ENCODE measurements at places on chromosomes 6 and 20. TPM values are rescaled to one million over a fixed set of nuclear protein-coding genes. Genes with fewer than 3 reads are reported as not detected.

Gene ANKRD66
- total RNA-seq: not detected

Gene C6orf58
- not detected for total RNA-seq

Gene NFS1
- total RNA-seq: 66.1 TPM

Gene ADRM1
- 173 TPM for total RNA-seq

Gene CCND3
- 31.8 TPM for total RNA-seq

Gene PGC
- total RNA-seq: not detected

Gene RGS17
- total RNA-seq: 1.2 TPM

Gene PRKN
- total RNA-seq: 0.95 TPM

Gene TMEM200A
- total RNA-seq: 0.16 TPM

Gene TBXT
- not detected for total RNA-seq

DNA sequence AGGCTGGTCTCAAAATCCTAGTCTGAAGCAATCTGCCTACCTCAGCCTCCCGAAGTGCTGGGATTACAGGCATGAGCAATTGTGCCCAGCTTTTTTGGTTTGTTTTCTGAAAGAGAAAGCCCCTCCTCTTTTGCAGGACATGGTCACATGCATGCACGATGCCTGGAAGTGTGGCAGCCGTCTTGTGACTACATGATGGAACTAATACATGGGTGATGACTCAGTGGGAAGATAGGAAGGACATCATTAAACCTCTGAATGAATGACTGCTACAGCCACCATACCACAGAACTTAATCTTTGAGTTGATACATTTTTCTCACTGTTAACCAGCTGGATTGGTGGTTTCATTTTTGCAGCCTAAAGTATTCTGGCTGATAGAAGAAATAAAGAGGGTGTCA lies 13.4 kb upstream of the CTNNBL1 start:
- DNase-seq: peak; percentile 73

- DNase-seq: peak; percentile 91
Observed at GRCh38 chr6:27791182-27791943, 120.8 kb downstream of the OR2B2 start.

GRCh38 chr6:8047541-8048292 lies 16.5 kb downstream of the BLOC1S5 start:
- DNase-seq: no peak

- no peak for DNase-seq
Observed at GRCh38 chr6:150680510-150680909, 80.8 kb downstream of the PLEKHG1 start.

DNA sequence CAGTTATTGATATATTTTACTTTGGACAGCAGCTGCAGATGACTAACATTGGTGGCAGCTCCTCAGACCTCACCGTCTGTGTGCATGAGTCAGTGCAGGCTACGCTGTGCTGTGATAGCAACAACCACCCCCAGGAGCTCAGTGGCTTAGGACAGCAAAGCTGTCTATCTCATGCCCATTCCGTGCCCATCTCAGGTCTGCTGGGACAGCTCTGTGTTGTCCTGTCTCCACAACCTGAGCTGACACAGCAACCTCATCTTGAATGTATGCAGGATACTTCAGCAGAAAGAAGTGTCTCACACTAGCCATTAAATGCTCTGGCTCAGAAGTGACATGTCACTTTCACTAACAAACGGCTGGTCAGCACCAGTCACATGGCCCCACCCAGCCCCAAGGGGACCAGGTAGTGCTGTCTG lies 47.7 kb downstream of the BANF2 start:
- no peak for DNase-seq

- peak; percentile 50 for DNase-seq
Observed at GRCh38 chr6:150641398-150642139, 41.9 kb downstream of the PLEKHG1 start.

DNA sequence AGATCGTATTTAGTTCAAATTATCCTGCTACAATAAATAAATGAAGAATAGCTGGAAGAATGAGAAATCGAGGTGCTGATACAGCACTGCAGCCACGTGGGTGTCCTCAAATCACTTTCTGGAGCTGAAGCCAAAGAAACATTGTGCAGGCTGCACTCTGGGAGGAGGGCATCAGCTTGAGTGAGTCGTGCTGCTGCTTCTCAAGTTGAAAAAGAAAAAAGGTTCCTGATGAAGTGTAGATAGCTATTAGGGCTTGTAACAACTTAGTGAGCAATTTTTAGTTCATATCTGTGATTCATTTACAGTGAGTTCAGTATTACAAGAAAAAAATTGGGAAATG lies 40.5 kb downstream of the DSE start:
- peak; percentile 6 for DNase-seq

- peak; percentile 95 for DNase-seq
Observed at GRCh38 chr6:106746652-106747051, 117.3 kb downstream of the QRSL1 start.

GRCh38 chr6:50884364-50884763 lies 65.7 kb downstream of the TFAP2B start:
- DNase-seq: no peak

DNA sequence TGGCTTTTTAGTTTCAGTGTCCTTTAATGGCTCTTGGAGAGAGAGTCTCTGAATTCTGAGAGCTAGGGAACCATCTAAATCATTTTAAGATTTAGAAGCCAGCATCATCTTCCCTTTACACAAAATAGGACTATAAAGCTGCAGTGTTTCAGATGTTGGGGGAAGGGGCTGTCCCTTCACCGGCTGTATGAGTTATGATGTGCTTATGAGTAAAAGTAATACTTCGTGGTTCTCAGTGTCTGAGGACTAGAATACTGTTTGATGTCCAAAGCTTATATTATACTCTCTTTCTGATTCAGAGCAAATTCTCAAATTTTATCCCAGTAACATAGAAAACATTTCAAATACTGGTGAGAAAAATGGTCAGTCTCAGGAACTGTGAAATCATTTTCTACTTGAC lies 63.5 kb upstream of the FAM8A1 start:
- DNase-seq: no peak

GRCh38 chr6:131615275-131615674 lies 12.8 kb downstream of the MED23 start:
- no peak for DNase-seq

DNA sequence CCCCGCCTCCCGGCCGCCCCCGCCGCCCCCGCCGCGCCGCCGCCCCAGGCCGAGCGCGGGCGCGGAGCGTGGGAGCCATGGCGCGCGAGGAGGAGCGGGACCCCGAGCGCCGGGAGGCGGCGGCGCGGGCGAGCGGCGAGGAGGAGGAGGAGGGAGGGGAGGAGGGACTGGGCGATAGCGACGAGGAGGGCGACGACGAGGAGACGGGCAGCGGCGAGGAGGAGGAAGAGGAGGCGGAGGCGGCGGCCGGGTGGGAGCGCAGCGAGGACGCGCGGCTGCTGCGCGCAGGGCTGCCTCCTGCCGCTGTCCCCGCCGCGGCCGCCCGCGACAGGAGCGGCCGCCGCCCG lies at the start of gene SLC24A3:
Gene SLC24A3, plus strand, starts transcription at position 174 of the 347 bp plus-strand sequence.
- DNase-seq: no peak

- DNase-seq: peak; percentile 16
Observed at GRCh38 chr6:119333707-119334295, 15.8 kb downstream of the MAN1A1 start.

DNA sequence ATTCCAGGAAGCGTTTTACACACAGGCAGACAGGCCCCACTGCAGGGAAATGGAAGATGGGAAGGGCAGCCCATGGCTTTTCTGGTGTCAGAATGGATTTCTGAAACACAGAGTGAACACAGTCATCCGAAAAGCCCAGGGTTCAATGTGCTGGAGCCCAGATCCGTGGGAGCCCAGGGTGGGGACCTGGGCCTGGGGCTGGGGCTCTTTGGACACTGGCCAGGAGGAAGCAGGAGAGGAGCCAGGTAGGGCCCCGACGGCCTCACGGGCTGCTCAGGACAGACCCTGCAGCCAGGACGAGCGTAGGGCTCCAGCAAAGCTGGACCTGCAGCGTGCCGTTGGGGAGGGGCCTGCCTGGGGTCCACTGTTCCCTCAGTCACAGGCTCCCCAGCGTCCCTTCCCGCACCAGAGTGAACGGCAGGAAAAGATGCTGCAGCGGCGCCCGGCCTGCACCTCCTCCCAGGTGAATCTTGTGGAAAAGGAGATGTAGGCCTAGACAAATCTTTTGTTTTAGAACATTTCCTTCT lies 24.3 kb upstream of the LSM14B start:
- DNase-seq: no peak

- no peak for DNase-seq
Observed at GRCh38 chr6:168315596-168315995, 4.0 kb downstream of the DACT2 start.

DNA sequence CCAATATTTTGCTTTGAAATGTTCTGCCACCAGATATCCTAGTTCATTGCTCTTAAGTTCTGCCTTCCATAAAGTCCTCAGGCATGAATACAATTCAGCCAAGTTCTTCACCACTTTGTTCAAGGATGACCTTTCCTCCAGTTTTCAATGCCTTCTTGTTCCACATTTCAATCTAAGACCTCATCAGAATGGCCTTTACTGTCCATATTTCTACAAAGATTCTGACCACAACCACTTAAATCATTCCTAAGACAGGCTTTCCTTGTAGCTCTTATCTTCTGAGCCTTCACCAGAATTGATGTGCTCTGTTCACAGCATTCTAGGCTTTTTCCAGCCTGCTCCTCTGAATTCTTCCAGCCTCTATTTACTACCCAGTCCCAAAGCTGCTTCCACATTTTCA lies 319.0 kb downstream of the HACE1 start:
- DNase-seq: peak; percentile 90

GRCh38 chr20:13736436-13737191 lies 48.1 kb downstream of the ESF1 start:
- no peak for DNase-seq

GRCh38 chr6:37052027-37052628 lies 46.7 kb downstream of the FGD2 start:
- DNase-seq: no peak

- no peak for DNase-seq
Observed at GRCh38 chr6:127079681-127080080, 38.8 kb upstream of the RSPO3 start.

GRCh38 chr20:906703-907270 lies 9.3 kb downstream of the ANGPT4 start:
- DNase-seq: no peak

GRCh38 chr20:25532971-25533391 lies 52.4 kb downstream of the NINL start:
- DNase-seq: no peak

- DNase-seq: no peak
Observed at GRCh38 chr20:50728981-50729874, 2.2 kb upstream of the PARD6B start.

DNA sequence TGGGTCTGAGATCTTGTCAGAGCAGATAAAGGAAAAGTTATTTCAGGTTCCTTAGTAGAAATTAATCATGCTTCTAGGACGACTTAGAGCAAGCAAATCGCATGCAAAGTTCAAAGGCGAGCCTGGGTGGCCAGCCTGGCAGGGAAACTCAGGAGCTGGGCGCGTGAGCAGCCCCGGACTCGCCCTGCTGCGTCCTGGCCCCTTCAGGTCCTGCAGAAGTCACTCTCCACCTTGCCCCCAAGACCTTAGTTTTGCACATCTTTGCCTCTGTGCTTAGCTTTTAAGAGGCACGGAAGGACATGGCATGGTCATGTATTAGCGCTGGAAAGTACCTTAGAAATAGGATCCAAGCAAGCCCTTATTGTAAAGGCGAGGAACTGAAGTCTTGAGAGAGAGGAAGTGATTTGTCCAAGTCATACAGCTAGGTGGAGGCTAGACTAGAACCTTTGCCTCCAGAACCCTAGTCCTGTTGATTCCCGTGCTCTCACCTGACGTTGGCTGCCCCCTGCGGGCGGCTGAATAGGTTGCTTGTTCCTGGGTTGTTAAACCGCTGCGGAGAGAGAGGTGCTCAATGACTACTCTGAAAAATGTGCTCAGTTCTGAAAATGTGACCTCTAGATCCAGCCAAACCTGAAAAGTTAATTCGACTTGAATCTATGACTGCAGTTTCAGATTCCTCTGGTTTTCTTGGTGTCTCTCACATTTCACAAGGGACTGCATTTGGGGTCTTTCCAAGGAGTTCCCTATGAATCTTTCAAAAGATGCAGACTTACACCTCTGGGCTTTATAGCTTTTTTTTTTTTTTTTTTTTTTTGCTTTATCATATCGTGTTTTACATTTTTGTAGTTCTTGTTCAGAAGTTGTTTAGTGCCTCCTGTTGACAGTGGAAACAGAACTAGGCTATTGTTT lies 2.7 kb downstream of the MYB start:
- DNase-seq: peak; percentile 84

DNA sequence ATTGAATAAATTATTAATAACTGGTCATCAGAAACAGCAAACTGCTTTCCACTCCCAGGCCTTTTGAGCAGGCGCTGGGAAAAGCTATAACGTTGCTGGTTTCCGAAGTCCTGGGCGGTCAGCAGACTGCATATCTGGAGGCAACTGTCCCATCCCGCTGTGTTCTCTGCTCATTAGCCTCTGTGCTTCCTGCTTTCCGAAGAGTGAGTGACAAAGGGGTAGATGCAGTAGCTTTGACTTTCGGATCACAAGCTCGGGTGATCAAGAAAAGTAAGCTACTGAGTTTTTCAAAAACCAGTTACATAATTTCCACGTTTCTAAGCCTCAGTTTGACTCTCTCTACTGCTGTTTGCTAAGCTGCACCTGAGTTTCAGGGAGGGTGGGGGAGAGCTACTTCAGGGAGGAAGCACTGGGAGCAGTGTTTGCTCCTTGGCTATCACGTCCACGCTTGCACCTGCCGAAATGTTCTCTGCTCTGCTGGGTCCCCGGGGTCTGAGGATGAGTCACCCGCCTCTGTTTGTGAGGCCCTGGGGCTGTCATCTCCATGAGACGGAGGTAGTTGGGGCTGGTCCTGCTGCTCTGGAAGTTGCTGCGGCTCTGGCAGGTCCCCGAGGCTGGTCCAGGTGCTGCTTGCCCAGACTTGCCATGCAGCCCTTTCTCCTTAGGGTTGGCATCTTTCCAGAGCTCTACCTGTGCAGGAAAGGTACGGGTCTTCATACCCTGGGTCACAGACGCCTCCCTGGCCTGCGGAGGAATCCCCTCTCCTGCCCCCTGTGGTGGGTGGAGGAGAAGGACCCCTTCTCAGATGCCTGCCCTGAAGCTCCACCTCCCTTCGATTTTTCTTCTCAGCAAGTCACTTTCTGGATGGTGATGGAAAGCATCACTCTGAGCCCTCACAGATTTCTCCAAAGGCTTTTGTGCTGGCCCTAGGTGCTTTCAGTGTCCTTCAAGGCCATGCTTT lies 220.0 kb downstream of the QKI start:
- no peak for DNase-seq

- DNase-seq: peak; percentile 94
Observed at GRCh38 chr6:11496152-11497060, 41.1 kb upstream of the TMEM170B start.

DNA sequence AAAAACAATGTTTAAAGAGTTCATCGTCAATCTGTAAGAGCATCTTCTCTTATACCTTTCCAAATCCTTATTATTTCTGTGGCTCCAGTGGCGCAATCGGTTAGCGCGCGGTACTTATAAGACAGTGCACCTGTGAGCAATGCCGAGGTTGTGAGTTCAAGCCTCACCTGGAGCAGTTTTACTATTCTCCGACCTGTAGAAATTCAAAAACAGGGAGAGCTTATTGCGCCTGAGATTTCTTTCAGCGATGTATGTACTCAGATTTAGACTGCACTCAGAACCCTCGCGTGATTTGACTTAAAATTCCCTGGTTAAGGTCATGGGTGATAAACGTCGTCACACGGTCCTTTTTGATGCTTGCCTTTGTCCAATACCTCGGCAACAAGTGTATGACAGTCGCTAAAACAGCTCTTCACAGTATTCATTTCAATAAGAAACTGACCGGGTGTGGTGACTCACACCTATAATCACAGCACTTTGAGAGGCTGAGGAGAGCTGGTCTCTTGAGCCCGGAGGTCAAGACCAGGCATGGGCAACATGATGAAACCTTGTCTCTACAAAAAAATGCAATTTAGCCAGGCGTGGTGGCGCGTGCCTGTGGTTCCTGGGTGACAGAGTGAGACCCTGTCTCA lies 11.9 kb downstream of the GPX5 start:
- peak; percentile 48 for DNase-seq

GRCh38 chr20:6838181-6838826 lies 70.8 kb downstream of the BMP2 start:
- DNase-seq: no peak
